ENCODE measurements at places on chromosomes 16 and 17.

GRCh38 chr17:44012391-44012790, 2.4 kb downstream of the TMEM101 start:
- no peak for DNase-seq

DNA sequence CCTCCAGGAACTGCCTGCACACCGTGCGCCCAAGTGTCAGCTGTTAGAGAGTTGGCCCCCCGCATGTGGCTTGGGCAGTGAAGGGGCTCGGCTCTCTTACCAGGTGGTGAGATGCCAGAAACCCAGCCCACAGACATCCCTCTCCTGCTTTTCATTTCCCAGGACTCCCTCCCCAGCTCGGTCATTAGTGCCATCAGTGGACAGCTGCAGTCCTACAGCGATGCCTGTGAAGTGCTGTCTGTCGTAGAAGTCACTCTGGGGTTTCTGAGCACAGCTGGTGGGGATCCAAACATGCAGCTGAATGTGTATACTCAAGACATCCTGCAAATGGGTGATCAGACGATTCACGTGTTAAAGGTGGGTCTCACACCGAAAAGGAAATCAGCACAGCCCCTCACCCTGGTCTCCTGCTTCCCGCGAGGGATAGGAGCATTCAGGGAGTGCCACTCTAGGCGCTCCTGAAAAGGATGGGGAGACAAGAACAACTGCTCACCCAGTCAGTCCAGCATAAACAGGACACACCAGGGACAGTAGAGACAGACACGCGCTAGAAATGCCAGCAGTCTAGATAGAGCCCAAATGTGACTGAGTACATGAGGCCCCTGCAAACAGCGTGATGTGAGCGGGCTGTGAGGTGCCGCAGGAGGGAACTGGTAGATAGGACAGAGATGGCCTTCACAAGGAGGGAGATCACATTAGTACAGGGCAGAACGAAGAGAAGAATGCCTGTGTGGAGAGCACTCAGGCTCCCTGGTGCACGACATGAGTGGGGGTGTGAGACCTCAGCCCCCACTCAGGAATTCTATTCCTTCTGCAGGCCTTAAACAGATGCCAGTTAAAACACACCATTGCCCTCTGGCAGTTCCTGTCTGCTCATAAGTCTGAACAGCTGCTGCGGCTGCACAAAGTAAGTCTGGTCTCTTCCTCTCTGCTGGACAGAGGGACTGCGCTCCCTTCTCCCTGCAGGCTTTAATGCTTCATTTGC, 25.7 kb upstream of the ENDOV start:
- no peak for DNase-seq

GRCh38 chr17:82876602-82877379, 37.0 kb upstream of the ZNF750 start:
- no peak for DNase-seq

GRCh38 chr17:67082107-67082506, 37.8 kb downstream of the CACNG1 start:
- DNase-seq, result no peak

DNA sequence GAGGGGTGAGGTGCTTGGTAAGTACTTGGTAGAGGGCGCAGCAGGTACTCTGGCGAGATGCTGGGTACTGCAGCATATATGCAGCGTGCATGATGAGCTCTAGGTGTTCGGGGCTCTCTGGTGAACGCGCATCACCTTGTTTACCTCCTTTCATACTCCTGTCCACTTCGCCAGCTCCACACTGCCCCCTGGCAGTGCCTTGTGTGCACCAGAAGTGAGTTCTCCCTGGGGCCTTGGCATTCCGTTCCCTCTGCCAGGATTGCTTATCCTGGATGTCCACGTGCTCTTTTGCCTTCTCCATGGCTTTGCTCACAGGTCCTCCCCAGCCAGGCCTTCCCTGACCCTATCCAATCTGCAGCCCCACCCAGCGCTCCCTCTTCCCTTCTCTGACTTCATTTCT, 154.2 kb downstream of the MRM1 start:
- peak; percentile 60 for DNase-seq

DNA sequence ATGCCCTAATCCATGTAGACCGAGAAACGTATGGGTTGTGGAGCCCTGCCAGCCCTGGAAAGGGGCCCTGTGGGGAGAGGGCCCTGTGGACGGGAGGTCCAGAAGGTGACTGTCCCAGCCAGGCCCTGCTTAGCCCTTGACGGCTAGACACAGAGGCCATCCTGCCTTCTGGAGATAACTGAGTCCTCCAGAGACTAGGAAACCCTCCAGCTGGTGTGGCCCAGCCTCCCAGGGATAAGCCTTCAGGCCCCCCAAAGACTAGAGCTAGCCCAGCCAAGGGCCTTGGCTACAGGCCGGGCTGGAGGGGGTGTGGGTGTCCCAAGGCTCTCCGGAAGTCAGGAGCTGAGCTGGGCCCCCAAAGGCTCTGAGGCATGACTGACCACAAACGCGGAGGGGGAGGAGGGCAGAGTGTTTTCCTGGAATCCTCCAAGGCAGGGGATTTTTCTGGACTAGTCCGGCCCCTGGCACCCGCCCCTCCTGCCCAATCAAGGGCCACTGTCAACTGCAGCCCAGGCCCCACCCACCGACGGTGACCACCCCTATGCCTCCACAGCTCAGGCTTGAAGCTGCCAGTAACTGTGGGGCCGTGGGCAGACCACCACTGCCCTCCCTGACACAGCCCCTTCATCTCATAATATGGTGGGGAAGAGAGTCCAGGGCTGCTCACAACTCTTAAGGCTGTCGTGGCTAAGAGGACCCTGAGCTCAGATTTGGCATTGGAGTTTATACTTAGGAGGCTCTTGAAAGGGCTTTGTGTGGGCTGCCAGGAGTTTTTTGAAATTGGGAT, 885 bp upstream of the VASN start:
- DNase-seq, result no peak

- DNase-seq, result peak; percentile 68
Measured at GRCh38 chr16:21277927-21278706, at the start of gene CRYM. Gene CRYM, minus strand, starts transcription at chr16:21278290. Its CDS starts 39 bp downstream, at chr16:21278251.

DNA sequence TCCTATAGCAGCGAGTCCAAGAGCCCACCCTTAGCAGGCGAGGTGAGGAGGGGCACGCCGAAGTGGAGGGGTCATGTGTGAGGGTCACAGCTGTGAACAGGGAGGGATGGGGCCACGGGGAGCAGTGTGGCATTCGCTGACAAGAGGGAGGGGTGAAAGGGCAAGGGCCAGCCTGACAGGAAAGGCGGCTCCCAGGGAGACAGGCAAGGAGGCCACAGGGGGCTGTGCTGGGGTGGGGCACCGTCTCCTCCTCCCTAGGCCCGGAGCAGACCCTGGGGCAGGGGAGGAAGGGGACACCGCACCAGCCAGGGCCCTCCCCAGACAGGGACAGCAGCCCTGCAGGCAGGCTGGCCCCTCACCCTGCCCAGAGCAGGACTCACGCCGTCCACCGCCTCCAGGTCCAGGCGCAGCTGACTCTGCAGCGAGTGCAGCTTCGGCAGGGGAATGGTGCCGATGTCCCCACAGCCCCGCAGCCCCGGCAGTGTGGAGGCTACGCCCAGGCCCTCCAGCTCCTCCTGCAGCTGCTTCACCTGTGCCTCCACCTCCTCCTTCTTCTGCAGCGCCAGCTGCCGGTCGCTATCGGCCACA, 15.1 kb downstream of the GNPTG start:
- DNase-seq, result no peak

GRCh38 chr16:85591381-85591780, 21.7 kb upstream of the GSE1 start:
- DNase-seq, result no peak

GRCh38 chr16:88281858-88282563, 100.7 kb upstream of the ZNF469 start:
- no peak for DNase-seq

GRCh38 chr17:39618956-39619785, 7.6 kb upstream of the PPP1R1B start:
- DNase-seq, result no peak

- no peak for DNase-seq
Measured at GRCh38 chr16:63361032-63361624, 1324.9 kb upstream of the CDH8 start.

DNA sequence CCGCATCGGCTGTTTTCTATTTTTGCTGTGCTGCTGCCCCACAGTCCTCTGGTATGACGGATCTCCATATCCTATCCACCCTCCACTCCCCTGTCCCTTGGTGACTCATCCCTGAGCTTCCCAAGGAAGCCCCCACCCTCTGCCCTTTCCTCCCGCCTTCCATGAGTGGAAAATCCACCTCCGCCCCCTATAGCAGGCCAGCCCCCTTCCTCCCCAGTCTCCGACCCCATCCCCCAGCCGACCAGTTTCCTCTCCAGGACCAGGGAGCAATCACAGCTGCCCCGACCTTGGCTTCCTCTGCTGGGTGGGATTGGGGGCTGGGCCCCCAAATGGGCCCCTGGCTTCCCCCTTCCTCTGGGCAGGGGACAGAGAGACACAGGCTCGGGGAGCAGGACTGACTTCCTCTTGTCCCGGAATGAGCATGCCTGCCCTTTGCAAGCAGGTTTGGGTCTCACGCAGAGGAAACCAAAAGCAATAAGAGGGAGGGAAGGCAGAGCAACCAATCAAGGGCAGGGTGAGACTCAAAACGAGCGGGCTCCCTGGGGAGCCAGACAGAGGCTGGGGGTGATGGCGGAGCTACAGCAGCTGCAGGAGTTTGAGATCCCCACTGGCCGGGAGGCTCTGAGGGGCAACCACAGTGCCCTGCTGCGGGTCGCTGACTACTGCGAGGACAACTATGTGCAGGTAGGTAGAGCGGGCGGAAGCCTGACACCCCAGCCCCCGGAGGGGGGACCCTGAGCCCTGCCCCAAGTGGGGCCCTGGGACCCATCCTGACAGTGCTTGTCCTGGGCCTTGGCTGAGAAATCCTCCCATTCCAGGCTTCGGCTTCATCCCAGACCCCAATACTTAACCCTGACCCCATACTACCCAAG, at the start of the genes ABI3 and GNGT2:
ABI3 (plus strand) TSS at position 550 of the 872 bp plus-strand sequence; CDS start at position 568, 18 bp downstream.
GNGT2 (minus strand) TSS at position 417 of the 872 bp plus-strand sequence. CDS start 3,152 bp downstream, outside the sequence.
- peak; percentile 79 for DNase-seq

GRCh38 chr17:13212860-13213259, 195.0 kb upstream of the ELAC2 start:
- no peak for DNase-seq

GRCh38 chr17:78272181-78272913, 40.9 kb downstream of the TMEM235 start:
- DNase-seq, result peak; percentile 68

DNA sequence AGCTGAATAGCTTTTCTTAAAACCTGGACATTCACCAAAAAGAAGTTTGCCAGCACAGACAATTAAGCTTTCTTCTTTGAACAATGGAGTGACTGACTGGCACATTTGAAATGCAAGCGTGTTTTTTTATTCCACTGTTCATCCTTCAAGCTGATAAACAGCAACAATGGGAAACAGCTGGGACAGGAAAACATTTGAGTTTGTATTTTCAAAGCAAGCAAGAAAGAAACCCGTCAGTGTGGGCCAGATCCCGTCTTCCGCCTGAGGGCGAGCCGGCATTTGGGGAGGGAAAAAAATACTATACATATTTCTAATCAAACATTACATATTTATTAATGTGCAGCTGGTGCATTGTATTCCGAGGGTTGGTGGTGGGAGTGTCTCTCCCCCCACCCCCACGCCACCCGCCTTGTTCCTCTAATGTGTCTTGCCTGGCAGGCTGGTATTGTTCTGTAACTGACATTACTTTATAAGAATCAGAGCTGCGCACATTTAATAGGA, 94.3 kb downstream of the CYLD start:
- DNase-seq, result no peak

DNA sequence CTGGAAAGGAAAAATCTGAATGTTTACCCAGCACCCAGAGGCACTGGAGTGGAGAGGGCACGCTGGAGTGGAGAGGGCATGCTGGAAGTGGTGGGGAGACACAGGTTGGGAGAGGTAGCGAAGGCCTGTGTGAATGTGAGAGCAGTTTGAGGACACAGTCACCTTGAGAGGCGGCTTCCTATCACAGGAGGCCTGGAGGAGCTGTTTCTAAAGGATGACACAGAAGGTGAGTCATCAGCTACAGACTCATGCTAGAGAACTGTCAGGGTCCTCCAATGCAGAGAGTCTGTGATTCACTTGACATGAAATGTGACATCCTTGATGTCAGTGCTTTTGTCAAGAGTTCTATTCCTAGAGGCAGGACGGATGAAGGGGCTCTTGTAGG, 13.8 kb downstream of the CTRL start:
- peak; percentile 68 for DNase-seq

DNA sequence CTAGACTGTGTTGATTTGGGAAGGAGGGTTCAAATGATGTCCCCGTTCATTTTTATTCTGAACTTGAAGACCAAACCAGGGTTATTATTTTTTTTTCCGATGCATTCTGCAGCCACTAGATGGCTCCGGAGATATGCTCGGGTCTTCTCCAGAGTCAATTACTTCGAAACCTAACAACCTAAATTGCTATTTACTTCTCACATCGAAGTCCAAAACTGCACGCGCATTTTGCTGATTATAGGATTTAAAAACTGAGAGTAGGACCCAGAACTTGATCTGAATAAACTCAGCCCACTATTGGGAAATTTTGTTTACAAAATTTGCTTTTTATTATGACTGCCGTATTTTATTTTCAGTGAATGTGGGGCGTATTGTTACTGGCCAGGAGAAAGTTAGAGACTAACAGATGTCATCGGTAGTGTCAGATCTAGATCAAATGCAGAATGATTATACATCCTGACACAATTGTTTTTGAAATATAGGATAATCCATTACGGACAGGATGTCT, 263.8 kb downstream of the HS3ST3A1 start:
- peak; percentile 10 for DNase-seq

GRCh38 chr16:28569968-28570752, 16.4 kb downstream of the SGF29 start:
- DNase-seq, result no peak

DNA sequence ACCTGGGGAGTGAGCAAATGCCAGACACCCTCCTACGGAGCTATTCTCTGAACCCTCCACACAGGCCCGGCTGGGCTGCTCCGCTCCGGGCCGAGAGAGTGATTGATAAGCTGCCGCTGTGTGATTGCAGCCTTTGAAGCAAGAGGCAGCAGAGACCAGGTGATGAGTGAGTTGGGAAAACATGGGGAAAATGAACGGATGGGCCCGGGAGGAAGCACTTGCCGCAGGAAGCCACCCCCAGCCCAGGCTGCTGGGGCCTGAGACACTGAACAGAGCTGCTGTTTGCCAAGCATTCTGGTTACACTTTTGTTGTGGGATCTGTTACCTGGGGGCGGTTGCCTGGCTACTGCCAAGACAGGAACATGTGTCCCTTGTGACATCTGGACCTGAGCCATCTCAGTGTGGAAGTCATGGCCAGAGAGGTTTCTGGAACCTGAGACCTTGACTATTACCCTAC, 46.4 kb upstream of the KLHDC4 start:
- DNase-seq, result no peak

Data from stimulated activated CD4-positive, alpha-beta T cell treated with anti-CD3 and anti-CD28 coated beads, Interleukin-15, amount 100 ng/mL, for 24 hours (primary cell).